ENCODE measurements at places on chromosomes 12 and 14.

- DNase-seq: no peak
Observed at GRCh38 chr12:40691913-40692764, at the start of gene CNTN1. Gene CNTN1 (plus strand): TSS chr12:40692439.

DNA sequence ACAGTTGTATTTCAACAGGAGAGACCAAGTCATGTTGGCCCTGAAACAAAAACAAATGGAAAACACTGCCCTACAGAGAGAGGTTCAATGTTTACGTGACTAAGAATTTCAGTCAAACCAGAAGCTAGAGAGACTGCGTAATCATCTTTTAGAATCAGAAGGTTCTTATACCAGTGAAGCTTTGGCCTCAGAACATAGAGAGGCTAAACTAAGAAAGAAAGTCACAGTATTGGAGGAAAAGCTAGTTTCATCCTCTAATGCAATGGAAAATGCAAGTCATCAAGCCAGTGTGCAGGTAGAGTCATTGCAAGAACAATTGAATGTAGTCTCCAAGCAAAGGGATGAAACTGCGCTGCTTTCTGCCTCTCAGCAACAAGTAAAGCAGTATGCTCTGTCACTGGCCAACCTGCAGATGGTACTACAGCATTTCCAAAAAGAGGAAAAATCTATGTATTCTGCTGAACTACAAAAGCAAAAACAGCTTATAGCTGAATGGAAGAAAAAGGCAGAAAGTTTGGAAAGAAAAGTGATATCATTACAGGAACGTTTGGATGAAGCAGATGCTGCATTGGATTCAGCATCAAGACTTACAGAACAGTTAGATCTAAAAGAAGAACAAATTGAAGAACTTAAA, 32.5 kb upstream of the NUAK1 start:
- DNase-seq: no peak

GRCh38 chr14:33529787-33530757, 420.8 kb downstream of the EGLN3 start:
- DNase-seq: no peak

DNA sequence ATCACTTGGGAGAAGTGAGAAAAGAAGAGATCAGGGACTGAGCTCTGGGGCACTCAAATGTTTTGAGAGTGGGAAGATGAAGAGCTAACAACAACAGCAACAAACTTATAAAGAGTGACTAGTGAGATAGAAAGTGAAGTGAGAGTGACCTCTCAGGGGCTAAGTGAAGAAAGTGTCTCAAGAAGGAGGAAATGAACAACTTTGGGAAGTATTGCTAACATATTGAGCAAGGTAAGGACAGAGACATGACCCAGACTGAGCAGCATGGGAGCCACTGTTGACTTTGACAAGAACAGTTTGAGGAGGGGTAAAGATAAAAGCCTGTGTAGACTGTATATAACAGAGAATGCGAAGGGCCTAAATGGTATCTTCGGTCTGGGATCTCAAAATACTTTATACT, 155.1 kb upstream of the BTG1 start:
- no peak for DNase-seq

GRCh38 chr12:50913224-50913623, 39.1 kb upstream of the HIGD1C start:
- no peak for DNase-seq

GRCh38 chr12:31685801-31686200, 26.3 kb downstream of the ETFBKMT start:
- DNase-seq: no peak
